Activated CD8-positive, alpha-beta memory T cell treated with anti-CD3 and anti-CD28 coated beads for 4 hours (primary cell): ENCODE measurements at places on chromosomes 7 and 10.

DNA sequence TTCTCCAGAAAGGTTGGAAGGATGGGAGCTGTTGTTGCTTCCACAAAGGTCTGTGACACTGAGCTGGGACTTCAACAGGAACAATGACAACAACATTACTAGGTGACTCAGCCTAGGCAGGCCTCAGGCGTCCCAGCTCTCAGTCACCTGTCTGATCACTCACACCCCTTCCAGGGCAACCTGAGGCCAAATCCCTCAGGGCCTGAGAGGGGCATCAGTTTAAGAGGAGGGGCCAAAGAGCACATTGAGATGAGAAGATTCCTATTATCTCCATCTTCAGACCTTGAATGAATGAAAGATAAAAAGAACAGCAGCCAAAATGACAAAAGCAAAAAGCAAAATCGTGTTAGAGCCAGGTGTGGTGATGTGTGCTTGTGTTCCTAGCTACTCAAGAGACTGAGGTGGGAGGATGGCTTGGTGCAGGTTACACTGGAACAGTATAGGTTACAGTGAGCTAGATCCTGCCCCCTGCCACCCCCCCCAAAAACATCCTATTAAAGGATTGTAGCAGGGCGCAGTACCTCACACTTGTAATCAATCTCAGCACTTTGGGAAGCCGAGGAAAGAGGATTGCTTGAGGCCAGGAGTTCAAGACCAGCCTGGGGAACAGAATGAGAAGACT lies at the start of gene ATG9B:
Gene ATG9B, minus strand, starts transcription at position 60 of the 622 bp plus-strand sequence. CDS start 71 bp downstream, outside the sequence.
- no peak for DNase-seq

GRCh38 chr10:8033812-8034465 lies 20.5 kb upstream of the GATA3 start:
- DNase-seq: no peak

DNA sequence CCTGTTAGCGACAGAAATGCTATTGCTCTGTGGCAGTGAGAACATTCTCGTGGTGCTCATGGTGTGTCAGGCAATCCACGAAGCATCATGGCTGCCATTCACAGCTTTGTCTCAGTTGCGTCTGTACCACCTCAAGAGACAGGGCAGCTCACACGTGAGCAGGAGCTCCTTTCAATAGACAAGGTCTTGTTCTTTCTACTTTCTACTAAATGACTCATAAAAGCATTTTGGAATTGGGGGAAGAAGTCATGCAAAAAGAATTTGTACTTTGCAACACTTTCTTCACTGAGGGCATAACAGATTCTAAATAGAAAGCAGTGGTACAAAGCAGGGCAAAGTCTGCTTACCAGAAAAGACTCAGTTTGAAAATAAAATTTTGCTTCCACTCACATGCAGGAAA lies 638.5 kb downstream of the PHTF2 start:
- no peak for DNase-seq

DNA sequence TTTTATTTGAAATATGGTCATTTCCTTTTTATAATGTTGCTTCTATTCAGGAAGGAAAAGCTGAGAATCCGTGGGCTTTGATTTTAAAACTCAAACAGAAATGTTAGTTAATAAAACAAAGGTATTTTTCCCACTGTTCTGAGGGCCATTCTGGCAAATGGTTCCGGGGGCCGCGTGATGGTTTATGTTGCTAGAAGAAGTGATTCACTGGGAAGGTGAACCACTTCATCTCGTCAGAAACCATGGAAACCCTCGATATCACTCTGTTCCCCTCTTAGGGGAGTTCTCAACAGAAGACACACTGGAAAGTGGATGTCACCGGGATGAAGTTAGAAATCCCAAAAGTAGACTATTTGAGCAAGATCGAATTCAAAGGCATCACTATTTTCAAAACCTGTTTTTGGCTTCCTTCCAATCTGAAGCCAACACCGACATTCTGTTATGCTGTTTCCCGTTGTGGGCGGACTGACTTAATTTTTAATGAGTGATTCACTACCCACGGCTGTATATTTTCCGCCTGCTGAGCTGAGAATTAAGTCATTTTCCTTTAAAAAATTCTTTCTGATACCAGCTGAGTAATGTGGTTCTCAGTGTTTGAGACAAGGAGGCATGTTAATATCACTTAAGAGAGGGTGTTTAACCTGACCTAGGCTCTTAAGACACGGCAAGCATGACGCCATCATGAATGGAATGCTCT lies 84.1 kb downstream of the PTPRE start:
- DNase-seq: peak; percentile 59

DNA sequence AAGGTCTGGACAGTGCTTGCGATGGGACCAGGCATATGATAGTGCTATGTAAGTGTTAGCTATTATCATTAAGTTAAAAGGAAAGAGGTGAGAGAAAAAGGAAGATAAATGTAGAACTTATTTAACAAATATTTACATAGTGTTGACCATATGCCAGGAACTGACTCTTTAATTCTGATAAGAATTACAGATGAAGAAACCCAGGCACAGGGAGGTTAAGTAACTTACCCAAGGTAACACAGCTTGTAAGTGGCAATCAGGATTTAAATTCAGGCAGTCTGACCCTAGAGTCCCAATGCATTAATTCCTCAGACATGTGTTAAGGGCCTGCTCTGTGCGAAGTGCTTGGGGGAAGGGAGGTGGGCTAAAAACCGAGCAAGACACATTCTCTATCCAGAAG lies 11.1 kb downstream of the FFAR4 start:
- DNase-seq: no peak

- no peak for DNase-seq
These were observed 31.1 kb upstream of the RSBN1L start for GRCh38 chr7:77665161-77665560.

DNA sequence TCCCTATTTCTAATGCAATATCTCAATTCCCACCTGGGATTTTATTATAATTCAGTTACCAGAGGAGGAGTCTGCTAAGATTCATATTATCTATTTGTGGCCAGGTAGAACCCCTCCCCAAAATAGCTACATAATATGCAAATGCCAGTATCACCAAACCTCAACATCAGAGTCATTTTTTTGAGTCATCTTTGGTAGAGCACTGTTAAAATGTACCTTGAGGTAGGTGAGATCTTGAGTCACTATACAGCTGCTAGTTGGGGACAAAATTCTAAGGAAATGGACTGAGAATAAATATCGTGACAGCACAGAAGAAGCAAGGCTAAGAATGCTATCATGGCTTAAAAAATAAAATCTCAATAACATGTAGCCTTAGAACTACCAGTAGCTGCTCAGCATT lies 4.7 kb upstream of the CRYGN start:
- DNase-seq: no peak

GRCh38 chr7:47614450-47614849 lies 32.5 kb upstream of the TNS3 start:
- no peak for DNase-seq
